Right lung (tissue), 10 donors: ENCODE measurements at places on chromosomes 1 and 21. TPM values are rescaled to one million over a fixed set of nuclear protein-coding genes. Genes with fewer than 3 reads are reported as not detected.

DNA sequence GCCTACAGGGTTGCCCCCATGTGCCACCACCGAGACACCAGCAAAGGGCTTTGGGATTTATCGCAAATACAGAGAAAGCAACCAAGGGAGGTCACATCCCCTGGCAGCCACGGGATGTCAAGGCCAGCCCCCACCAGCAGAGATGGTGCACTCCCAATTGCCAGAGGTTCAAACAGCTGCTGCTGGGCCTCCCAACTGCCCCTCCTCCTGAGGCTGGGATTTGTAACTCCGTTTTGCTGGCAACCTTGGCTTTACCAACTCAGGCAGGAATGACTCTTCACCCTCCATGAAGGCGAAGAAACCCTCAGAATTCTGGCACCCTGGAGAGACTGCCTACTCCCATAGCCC lies 11.6 kb downstream of the TMEM53 start:
- DNase-seq: no peak

Gene CLCNKA
- polyA plus RNA-seq: 0.54 TPM

Gene XCL2
- 0.53 TPM for polyA plus RNA-seq

Gene ACTA1
- polyA plus RNA-seq: 0.40 TPM

Gene CENPF
- polyA plus RNA-seq: 134 TPM
